IPS-NIHi11 (cell line): ENCODE measurements at places on chromosomes 7 and 10.

- no peak for DNase-seq
These were observed 703 bp downstream of the RBP3 start for GRCh38 chr10:47348661-47349470.

- DNase-seq: no peak
These were observed 39.5 kb downstream of the KLF6 start for GRCh38 chr10:3745521-3745920.

GRCh38 chr7:24728503-24729364, 28.5 kb downstream of the GSDME start:
- DNase-seq: no peak

GRCh38 chr10:72783410-72783833, 91.5 kb downstream of the MCU start:
- no peak for DNase-seq

DNA sequence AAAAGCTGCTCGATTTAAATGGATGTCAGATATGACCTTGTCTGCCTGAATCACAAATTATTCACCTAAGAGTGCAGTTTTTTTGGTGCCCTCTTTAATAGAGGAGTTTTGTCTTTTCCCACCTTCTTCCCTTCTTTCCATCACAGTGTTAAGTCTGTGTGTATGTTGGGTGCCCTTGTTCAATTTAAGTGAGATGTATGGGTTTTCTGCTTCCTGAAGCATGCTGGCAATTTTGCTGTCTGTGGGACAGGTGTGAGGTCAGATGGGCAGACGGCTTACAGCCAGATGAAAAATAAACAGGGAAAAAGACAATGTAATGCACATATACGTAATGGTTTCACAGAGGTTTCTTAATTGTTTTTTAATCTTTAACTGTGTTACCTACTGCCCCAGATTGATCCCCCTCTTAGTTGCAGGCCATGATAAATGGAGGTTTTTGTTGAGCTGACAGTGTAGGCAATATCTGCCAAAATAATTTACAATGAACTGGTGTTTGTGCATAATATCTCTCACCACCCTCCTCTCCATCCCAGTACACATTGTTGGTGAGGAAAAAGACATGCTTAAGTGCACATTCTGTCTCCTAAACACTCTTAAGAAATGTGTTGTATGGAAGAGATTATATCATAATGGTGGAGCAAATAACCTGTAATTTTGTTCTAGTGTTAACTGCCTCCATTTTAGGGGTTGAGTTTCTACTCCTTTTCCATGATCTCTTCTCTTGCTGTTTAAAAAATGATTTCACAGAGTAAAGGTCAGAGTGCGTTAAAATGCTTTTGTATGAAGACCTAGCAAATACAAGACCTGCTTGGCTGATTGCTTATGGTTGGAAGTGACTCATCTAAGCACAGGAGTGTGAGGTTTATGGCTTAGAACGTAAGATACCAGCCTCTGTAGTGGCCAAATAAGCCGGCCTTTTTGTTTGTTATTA, 123.9 kb downstream of the LRRC4 start:
- no peak for DNase-seq

- DNase-seq: no peak
These were observed 76.1 kb upstream of the ANLN start for GRCh38 chr7:36313607-36314006.

- no peak for DNase-seq
These were observed 62.1 kb downstream of the CUX1 start for GRCh38 chr7:101879565-101879964.

GRCh38 chr10:122052701-122053100, 63.7 kb downstream of the TACC2 start:
- no peak for DNase-seq

DNA sequence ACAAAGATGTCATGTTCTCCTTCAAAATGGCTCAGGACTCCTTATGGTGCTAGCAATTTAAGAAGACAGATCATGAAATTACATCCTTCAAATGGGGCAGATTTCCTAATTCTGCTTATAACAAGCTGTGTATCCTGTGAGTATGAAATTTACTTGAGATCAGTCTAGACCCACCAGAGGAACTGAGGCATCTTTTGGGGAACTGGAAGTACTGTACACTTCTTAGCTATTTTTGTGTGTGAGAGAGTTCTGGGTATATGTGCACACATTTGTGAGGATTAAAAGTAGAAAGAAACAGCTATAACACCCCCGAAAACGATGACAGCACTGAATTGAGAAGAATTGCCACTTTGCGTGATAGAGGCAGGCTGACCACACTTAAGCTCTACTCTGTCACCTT, 187.0 kb upstream of the CCDC6 start:
- no peak for DNase-seq

GRCh38 chr10:78299851-78300468, 266.3 kb downstream of the RPS24 start:
- DNase-seq: no peak

- peak; percentile 74 for DNase-seq
These were observed 39.4 kb downstream of the PLAU start for GRCh38 chr10:73950155-73950948.

DNA sequence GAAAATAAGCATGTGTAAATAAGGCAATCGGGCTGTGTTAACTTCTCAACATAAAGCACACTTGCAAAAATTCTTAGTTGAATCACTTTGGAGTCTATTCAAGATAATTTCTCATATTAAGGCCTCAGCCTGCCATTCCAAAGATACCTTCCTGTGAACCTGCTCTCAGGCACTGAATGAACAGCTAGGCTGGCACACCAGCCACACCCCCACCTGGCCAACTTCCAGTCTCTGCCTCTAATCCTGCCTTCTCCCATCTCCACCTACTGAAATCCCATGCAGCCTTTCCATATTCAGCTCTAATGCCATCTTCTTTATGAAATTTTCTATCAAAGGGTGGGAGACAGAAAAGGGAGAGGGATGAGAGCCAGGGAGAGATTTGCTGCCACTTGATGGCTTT, 17.1 kb upstream of the MACROH2A2 start:
- DNase-seq: no peak

DNA sequence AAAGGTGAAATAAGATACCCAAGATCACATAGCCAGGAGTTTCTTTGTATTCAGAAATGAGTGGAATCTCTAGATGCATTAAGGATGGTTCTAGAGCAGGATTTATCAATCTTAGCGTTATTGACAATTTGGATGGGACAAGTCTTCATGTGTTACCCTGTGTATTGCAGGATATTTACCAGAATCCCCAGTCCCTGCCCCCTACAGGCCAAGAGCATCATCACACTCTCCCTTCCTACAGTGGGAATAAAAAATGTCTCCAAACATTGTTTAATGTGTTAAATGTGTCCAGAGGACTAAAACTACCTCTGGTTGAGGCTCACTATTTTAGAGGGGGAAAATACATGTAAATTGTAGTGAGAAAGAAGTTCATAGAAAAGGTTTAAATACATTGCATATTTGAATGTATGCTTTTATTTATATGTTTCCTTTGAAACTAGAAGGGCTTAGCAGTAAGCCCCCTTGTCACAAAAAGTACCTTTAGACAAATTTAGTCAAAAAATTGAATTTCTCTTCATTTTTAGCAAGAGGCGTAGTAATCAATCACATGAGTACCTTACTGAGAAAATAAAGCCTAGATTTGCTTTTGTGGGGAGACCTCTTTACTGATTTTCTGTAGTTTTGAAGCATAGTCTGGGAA, 141.2 kb downstream of the MLLT10 start:
- DNase-seq: peak; percentile 44

GRCh38 chr7:52257890-52258289, 777.5 kb upstream of the POM121L12 start:
- no peak for DNase-seq

- no peak for DNase-seq
These were observed 2.3 kb upstream of the KCNIP2 start for GRCh38 chr10:101845893-101846292.

DNA sequence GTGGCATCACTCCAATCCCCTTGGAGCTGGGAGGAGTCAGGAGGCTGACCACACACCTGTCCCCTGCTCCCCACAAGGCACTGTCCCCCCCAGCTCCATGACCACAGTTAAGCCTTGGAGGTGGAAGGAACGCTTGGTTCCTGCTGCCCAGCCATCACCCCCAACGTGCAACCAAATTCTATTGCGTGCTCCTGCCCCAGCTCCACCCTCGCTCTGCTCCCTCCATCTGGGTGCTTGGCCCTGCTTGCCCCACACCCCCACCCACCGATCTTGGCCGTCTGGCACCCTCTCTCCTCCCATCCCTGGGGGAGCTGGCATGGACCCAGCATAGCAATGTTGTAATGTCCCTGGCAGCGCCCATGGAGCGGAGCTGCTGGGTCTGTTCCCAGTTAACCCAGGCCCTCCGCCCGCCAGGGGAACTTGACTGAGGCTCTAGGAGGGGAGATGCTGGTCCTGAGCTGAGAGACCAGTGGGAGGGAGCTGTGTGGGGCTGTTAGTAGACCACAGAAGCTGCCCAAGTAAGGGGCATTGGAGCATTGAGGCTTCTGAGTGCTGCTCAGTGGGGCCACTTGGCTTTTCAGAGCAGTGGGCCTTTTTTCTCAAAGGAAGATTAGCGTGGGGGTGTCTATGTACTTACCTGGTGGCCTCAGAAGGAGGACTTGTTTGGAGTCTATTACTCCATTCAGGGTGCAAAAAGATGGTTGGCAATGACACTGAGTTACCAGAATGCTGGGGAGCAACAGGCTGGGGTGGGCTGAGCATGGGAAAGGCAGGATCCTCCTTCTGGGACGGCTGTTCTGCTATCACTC, 1.1 kb downstream of the EPHB6 start:
- no peak for DNase-seq

DNA sequence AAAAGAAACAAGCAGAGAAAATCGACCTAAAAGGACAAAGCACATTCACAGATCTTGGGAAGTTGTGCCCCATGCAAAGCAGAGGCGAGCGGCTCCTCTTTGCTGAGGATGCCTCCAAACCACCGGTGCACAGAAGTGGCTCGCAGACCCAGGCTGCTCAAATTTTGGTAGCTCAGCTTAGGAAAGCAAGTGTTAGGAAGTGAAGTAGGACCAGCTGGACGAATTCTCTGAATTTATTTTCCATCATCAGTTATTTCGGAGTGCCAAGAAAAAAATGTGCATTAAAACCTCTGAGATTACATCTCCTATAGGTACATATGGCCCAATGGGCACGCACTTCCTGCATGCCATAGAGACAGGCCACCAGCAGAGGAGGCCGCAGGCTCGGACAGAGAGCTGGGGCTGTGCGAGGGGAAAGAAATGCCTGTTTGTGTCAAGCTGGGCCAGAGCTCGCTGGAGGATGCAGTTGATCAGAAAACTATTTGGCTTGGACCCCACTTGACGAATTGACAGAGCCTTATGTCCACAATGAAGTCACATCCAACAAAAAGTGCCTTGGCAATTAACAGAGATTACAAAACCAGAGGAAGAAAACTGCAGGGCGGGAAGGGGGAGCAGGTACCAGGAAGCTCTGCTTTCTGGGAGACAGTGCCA, 122.3 kb upstream of the LYZL2 start:
- DNase-seq: peak; percentile 80

- no peak for DNase-seq
These were observed 8.6 kb downstream of the VIM start for GRCh38 chr10:17236468-17237148.

DNA sequence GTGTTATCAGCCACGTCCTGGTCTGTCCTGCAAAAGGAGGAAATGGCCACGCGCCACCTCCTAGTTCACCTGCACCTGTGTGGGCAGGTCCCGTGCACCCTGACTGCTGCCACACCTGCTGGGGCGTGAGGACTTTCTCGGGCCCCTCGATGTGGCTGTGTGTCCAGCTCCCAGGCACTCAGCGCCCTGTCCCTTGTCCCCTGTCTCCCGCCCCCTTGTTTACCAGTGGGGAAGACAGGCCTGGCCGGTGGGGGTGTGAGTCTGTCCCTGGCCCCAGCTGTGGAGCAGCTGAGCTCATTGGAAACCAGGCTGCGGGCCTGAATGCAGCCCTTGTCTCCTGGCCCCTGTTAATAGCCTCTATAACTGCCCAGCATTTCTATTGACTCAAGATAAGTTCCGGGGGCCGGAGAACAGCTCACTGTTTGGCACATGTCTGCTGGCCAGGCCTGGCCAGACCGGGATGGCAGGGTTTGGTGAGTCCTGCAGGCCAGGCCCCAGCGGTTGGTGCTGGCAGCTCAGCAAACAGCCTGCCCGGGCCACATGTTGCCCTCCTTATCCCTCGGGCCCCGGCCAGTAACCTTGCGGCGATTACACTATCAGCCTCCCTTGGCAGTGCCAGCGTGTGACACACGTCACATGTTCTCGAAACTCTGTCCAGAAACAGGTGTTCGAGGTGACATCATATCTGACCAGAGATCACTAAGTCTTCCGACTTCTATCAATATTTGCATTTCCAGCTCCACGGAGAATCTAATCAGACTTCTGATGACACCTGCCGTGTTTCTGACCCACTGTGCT, 52.1 kb downstream of the FOXL3 start:
- DNase-seq: no peak

GRCh38 chr10:18216482-18216881, 76.3 kb downstream of the CACNB2 start:
- no peak for DNase-seq

DNA sequence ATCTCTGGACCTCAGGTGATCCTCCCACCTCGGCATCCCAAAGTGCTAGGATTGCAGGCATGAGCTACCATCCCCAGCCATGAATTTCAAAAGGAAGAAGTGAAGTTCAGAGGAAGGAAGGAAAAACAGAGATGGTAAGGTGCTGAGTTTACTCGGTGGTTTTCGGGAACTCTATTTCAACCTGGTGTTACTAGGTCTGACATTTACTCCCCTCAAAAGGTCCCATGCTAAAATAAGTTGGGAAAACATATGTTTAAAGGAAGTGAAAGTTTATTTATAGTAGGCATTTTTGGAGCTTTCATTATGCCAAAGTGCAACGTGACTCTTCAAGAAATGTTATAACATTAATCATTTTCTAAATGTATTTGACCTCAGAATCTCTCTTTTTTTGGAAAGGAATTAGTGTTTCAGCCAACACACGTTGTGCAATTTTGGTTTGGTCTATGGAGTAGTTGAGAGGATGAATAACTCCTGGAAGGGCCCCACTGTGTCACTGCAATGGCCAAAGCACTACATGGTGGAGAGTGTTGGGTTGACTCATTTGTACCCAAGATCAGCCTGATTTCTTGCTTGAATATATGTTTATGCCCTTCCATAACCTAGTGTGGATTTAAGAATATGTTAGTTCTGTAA, 114.7 kb upstream of the FAM171A1 start:
- no peak for DNase-seq

DNA sequence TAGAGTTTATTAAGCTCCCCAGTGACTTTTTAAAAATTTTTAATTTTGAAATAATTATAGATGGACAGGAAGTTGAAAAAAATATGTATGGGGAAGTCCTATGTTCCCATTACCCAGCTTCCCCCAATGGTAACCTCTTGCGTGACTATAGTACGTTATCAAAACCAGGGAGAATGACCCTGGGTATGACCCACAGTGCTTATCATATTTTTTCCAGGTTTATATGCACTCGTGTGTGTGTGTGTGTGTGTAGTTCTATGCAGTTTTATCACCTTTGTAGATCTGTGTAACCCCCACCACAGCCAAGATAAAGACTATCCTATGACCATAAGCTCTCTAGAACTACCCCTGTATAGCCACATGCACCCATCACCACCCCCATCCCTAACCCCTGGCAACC, 72.8 kb downstream of the TBXAS1 start:
- DNase-seq: no peak
